ENCODE measurements at places on chromosomes 2 and 18.

GRCh38 chr2:225022188-225022587, 20.1 kb downstream of the DOCK10 start:
- DNase-seq, result no peak

DNA sequence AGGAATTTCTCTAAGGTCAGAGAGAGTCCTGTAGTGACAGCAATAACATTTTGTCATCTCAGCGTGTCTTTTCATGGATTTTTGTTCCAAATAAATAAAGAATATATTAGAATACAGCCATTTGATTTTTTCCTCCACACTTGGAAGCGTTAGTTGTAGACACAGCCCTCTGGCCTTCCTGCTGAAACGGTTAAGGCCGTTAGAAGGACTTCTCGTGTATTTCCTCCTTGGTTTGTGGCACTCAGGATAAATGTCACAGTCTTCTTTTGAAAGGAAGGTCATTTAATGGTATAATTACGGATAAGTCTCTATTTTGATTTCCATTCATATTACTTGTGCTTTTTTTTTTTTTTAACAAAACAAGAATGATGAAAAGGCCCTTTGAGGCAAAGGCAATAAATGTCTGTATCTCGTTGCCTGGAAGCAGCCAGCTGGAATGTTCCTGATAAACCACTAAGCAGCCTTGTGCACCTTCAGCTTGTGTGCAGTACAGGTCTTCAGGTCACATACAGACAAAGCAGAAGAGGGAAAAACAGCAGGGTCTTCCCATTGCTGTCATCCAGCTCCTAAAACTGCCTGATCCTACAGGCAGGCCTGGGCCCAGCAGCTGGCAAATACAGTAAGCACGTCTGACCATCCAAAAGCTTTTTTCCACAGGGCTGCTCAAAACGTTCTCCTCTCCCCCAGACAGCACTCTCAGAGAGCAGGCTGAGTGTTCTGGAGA, 14.4 kb downstream of the EFR3B start:
- no peak for DNase-seq

DNA sequence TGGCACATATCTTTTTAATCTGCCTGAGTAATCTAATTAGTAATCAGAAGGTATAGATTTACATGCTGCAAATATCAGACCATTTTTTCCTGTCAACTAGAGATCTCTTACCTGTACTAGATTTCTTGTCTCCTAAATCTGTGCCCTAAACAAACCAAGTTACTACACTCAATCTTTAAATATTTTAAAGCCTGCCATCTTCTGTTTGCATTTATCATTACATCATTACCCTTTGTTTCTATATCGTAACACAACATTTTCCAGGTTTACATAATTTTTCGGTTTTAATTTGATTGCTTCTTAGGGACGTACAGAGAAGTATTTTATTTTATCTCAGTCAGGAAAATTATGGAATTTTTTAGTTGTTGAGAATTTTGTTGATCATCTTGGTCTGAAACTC, 25.7 kb downstream of the PSMA8 start:
- no peak for DNase-seq

GRCh38 chr2:9497017-9497416, 22.7 kb downstream of the IAH1 start:
- no peak for DNase-seq

DNA sequence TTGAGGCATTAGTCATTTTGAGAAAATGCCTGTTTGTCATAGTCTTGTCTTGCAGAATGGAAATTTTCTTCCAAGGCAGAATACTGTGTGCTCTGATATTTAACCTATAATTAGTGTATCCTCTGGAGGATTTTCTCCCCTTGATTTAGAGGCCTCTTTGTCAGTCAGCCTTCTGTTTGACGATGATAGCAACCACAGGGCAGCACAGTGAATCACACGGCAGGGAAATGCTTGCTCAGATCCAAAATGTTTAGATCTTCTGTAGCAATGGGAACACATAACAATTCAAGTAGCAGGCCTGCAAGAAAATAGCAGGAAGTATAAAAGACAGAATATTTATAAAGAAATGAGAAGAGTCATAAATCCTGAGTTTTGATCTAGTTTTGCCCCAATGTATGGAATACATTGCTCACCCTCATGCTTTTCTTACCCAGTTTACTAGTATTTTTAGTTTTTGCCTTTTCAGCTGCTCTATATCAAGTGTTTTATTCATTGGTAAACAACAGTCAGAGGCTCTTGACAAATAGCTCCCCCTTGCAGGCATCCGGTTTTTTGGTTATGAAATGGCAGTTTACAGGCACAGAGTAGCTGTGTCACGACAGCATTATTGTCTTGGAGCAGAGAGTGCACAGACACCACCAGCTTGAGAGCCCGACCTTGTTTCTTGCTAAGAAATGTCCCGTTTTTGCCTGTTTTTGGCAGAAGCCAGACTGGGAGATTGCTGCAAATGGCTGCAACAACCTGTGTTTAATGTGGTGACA, 185.1 kb downstream of the MYO3B start:
- peak; percentile 59 for DNase-seq
